ENCODE measurements at places on chromosomes 5 and 9.

GRCh38 chr5:109016300-109016699, 268.6 kb downstream of the FER start:
- no peak for DNase-seq

DNA sequence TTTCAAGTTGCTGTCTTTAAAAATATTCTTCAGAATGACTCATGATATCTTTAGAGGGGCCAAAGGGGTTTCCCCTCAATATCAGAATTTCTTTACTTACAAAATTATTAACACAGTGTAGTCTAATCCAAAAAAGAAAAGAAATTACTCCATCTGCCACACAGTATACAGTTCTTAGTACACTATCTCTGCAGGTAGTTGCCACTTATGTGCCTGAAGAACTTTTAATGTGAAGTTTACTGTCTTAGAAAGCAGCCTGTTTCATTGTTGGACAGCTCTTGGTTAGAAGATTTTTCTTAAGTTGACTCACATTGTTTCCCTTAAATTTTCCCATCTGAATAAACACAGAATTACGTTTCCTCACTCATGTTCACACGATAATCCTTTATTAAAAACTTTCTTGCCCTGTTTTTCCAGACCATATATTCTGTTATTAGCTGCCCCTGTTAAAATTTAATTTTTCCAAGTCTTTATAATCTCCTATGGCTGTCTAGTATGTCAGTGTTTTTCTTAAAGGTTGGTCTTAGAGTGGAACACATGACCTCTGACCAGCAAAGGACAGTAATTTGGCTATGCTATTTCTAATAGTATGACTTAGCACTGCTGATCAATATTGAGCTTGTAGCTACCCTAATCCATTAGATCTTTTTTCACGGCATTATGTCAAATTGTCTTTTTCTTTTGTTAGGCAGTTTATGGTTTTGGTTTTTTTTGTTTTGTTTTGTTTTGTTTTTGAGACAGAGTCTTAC, 21.8 kb upstream of the FKTN start:
- no peak for DNase-seq

DNA sequence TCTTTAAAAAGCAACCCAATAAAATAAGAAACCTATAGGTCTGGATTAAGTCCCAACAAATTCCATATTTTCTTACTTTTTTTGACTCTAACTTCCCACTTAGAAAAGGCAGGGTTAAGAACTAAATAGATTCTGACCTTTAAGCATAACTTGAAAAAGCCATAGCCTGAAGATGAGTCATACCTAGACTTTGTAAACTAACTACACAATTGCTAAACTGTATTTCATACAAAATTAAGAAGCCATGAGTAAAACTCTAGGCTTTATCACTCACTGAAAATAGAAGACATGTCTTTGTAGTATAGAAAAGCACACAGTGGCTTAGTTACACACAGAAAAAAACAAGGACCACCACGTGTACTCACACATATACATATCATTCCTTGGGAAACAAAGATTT, 51.5 kb downstream of the MLLT3 start:
- DNase-seq = no peak

DNA sequence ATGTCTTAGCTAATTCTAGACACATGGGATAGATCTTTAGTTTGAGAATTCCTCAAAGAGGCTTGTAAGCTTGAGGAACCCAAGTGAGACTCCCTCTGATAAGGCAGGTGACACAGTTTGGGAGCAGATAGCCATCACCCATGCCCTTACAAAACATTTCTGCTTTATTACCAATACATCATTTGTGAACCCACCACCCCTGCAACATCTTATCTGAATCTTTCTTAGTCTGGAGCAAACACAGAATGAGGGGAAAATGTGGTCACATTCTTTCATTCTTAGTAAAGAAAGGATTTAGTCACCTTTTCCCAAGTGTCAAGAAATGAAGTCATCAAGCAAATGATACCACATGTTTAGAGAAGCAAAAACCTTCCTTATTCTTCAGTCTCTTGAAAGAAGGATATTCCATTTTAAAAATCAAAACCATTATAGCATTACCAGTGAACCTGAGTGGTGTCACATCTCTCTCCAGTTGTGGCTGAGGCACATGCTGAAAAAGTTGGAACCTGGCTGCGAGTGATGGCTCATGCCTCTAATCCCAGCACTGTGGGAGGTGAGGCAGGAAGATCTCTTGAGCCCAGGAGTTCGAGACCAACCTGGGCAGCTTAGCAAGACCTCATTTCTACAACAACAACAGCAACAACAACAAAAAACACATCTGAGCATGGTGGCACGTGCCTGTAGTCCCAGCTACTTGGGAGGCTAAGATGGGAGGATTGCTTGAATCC, 65.9 kb downstream of the PRKACG start:
- DNase-seq = no peak

DNA sequence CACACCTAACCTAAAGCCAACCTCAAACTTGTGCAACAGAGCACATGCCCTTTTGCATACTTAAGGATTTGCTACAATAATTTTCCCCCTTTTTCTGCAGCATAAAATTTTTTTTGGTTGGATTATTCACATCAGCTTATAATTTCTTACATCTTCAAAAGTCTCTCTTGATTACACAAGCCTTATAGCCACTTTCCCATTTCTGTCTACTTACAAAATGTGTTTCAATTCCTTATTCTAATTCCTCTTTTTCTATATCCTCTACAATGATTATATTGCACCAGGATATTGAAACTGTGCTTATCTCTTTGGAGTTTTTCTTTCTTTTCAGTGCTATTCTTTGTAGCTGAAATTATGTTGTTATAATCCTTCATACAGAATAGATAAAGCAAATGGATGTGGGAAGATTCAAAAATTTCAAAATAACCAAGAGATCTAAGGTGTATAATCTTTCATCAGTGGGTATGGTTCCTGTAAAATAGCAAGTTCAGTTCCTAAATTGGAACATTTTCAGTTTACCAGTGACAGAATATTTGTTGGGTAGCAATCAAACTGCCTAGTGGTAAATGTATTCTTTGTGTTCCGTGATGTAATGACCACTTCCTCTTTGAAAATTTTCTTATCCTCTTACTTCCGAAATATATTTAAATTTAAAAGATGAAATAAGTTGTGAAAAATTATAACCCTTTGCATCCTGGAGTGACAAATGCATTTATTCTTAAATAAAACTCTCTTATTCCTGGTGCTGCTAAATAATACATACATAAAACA, 386.8 kb upstream of the CHD1 start:
- no peak for DNase-seq

DNA sequence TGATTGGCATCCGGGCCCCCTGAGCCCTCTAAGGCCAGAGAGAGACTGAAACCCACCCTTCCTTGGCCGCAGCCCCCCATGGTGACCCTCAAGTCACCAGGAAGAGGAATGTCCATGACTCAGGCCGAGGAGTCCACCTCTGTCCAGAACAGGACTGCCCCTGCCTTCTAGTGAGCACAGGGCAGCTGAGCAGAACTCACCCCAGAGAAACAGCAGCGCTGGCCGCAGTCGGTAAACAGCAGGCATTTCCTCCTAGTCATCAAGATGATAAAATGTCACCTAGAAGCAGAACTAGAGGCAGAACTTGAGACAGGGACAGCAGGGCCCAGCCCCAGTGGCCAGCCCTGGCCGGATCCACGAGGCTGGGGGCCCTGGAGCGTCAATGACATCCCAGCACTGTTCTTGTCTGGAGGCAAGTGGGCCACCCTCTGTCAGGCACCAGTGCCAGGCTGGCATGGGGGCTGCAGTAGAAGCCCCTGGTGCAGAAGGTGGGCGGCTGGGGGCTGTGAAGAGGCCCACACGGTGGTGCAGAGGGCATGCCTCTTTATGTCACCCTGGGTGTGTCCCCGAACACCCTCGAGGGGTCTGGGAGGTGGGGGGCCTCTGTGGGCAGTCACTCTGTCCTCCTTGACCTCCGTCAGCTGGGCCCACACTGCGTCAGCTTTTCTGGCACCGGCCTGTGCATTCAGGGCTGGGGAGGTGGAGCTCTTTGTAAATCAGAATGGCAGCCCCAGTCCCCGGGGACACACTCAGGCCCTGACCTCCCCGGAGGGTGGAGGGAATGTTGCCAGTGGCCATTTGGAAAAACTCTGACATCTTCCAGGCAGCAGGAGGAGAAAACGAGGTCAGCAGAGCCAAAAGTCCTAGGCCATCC, 83.0 kb downstream of the NTNG2 start:
- peak; percentile 59 for DNase-seq

DNA sequence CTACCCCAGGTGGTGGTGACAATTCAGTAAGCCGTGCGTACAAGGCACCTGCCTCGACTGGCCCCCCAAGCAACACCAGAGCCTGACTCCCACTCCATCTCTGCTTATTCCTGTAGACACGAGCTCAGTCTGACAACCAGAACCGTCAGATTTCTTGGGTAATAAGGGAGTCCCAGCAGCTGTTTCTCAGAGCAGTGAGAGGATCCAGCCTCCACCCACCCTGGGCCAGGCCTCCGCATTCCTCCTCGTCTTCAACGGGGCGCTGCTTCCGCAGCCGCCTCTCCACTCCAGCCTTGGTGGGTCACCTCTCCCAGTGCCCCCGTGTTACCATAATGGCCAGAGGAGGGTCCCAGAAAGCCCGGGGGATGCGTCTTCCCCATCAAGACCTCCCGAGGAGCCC, 27.7 kb upstream of the GFPT2 start:
- no peak for DNase-seq

DNA sequence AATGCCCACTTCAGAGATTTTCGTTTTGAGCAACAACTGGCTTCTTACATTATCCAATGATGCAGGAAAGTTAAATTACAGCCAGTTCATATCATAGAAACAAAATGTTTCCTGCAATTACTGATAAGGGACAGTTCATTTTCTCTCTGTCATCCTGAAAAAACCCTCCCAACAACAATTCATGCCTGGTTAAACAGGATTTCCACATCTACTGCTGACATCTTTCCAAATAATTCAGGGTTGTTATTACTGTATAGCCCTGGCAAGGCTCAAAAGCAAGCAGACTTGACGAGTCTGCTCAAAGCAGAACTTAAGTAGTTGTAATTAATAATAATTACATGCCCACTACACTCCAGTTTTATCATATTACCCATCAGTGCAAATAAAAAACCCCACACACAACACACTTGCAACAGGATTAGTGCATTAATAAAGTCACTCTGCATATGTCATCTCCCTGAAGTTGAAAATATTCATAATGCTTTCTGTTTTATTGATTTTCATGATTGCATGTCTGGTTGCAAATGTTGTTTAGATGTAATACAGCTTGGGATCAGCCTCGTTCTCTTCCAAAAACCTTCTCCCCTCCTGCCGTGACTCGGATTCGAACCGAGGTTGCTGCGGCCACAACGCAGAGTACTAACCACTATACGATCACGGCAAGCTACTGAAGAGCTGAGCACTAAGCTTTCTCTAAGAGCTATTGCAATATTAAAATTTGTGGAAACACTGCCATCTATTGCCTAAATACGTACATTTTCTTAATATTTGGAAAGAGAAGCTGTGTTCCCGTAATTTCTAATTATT, 119.6 kb upstream of the NFIB start:
- peak; percentile 85 for DNase-seq

DNA sequence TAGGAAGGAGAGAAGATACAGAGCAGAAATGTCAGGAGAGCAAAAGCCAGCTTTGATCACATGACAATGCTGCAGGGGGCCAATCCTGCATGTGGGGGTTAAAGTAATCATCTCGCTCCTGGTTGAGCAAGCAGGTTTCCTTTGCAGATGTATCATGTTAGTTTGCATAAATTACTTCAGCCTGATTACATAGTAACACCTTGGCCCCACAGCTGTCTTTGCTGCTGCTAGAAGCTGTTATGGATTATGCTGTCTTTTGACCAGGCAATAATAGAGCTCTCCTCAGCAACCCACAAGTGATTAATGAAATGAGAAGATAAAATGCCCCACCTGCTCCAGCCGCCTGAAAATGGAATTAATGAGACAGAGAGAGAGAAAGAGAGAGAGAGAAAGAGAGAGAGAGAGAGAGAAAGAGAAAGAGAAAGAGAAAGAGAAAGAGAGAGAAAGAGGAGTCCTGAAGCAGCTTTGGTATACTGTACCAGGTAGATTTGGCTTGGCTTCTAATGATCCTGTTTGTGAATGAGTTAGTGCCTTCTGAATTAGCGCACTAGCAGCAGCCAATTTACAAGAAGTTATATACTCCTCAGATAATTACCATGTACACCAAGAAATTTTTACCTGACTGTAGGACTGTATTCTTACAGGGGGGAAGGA, 174.3 kb upstream of the RORB start:
- peak; percentile 48 for DNase-seq

- DNase-seq = no peak
Measured at GRCh38 chr5:169147534-169147933, 153.4 kb downstream of the SLIT3 start.

DNA sequence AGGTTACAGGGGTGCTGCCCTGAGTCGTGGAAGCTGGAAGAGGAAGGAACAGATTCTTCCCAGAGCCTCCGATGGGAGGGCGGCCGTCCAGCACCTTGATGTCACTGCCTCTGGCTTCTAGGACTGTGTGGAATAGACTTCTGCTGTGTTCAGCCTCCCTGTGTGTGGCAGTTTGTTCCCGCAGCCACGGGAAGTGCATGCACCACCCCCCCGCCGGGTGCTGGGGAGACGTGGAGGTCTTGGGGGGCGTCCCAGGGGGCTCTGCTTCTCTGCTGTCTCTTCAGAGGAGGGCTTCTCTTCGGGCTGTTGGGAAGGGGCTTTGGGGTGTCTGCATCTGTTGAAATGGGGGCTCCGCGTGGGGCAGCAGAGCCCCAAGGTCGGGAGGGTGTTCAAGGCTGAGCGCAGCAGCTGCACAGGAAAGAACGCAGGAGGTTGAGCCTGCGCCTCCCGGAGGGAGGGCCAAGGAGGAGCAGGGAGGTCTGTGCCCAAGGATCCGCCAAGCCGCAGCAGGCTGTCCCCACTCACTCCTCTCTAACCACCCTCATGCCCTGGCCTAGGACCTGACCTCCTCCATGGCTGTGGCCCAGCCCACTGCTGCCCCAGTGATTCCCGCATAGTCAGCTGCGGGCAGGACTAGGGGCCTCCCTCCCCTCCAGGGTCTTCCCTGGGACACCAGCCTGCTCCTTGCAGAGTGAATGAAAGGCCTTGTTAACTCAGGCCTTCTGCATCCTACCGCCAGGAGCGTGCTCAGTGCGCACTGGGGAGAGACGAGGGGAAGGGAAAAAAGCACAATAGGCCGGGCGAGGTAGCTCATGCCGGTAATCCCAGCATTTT, 45.0 kb downstream of the ROPN1L start:
- DNase-seq = no peak

- DNase-seq = no peak
Measured at GRCh38 chr5:176597417-176598389, 12.3 kb downstream of the GPRIN1 start.

- DNase-seq = no peak
Measured at GRCh38 chr9:71490810-71491209, 277.5 kb downstream of the CEMIP2 start.

- DNase-seq = peak; percentile 64
Measured at GRCh38 chr9:91843623-91844148, 106.3 kb downstream of the ROR2 start.

- DNase-seq = peak; percentile 98
Measured at GRCh38 chr9:78939311-78940065, 632.3 kb upstream of the TLE4 start.

GRCh38 chr5:77168161-77168878, 42.2 kb upstream of the PDE8B start:
- peak; percentile 80 for DNase-seq

GRCh38 chr5:127567026-127567768, 49.8 kb downstream of the PRRC1 start:
- no peak for DNase-seq

Data from NCI-H69 (cell line).